ENCODE measurements at places on chromosomes 3 and 15.

DNA sequence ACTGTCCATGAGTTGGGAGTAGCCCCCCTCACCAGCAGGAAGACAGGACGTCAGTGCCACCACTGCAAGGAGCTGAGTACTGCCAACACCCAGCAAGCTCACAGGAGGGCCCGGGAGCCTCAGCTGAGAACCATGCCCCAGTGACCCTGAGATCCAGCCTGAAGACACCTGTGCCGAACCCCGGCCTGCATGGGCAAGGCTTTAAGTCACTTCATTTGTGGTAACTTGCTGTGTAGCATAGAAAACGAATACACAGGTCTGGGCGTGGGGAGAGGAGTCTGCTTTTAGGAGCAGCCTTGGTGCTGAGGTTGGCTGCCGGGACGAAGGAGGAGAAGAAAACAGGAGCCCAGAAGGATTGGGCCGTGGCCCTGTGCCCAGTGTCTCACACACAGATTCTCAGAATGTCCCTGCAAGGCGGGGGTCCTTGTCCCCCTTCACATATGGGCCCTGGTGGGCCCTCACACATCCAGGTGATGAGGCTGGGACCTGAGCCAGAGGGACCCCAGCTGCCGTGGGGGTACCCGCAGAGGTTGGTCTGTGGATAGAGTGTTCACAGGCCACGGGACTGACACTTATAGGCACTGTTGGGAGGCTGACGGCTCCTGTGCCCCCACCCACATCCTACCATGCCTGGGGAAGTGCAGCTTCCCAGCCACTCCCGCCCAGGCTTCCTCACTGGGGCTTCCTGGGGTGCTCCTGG, 85.3 kb downstream of the PLXNA1 start:
- no peak for DNase-seq

DNA sequence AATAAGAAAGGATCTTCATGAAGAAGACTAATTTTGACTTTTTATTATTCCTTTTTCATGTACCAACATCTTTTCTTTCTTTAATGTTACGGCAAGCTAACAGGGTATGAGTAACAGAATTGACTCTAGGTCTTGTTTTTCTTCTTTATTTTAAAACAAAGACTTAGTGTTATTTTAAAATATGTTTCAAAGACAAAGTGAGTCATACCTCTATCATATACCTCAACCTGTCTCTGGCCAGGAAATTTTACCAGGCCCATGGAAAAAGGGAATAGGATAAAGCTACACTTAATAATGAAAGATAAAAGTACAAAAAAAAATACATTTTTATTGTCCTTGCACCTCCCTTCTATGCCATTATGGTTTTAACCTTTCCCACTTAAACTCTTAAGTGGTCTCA, 57.4 kb downstream of the ZNF148 start:
- no peak for DNase-seq

DNA sequence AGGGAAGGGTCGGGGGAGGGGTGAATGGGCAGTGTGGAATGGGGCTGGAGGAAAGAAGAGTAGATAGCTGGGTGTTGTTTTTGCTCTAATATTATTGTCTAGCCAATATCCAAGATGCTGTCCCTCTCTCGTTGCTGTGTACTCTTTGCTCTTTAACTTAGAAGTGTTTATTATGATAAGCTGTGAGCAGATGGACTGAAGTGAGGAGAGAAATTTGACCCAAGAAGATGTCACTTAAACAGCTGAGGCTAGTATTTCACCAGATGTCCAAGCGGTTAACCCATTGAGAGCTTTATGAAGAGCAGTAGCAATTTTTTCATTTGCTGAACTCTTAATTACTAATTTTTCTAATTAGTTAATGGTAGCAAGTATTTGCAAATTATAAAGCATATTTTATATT, 212.2 kb upstream of the TP63 start:
- no peak for DNase-seq

- DNase-seq = no peak
These were observed 42.7 kb downstream of the DUT start for GRCh38 chr15:48373821-48374451.

DNA sequence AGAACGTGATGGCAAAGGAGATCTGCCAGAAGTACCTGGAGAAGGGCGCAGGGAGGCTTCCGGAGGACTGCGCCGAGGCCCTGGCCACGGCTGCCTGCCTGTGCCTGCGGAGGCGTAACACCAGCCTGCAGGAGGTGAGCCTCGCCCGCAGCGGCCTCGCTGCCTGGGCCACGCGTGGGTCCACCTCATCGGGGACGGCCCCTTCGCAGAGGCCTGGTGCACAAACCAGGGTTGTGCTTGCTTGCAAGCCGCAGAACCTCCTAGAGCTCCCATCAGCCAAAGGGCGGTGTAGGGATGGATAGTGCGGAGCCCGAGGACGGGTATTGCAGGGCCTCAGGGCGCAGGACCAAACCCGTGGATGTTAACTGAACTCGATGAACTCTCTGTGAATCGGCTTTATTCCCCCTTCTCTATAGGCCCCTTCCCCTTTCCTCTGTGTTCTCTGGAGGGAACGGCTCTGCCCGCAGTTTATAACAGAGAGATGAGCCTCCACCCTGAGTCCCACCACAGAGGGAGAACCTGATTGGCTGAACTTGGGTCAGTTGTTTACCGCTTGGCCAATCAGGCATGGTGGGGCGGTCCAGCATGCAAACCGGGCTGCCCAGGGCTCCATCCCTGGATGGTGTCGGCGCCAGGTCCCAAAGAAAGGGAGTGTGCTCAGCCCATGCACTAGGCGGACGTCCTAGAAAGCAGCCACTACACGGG, 13.6 kb upstream of the TATDN2 start:
- no peak for DNase-seq

All from urinary bladder (tissue), 4 donors.